Stomach (tissue), 19 donors: ENCODE measurements at places on chromosomes 3 and 15.

- peaks cover 30% of the 10 kb centered on the region for H3K4me1 ChIP-seq
- no peaks in the 10 kb centered on the region for H3K36me3 ChIP-seq
- peak overlapping the region; percentile 92 for H3K4me3 ChIP-seq
- H3K27me3 ChIP-seq = no peaks in the 10 kb centered on the region
These were observed 806 bp downstream of the KLHL25 start for GRCh38 chr15:85793641-85794597.

GRCh38 chr3:99537416-99537815 lies 101.0 kb upstream of the COL8A1 start:
- no peaks in the 10 kb centered on the region for H3K4me1 ChIP-seq
- no peaks in the 10 kb centered on the region for H3K36me3 ChIP-seq
- no peak overlapping the region for H3K27ac ChIP-seq

GRCh38 chr3:138774529-138775253 lies 60.0 kb downstream of the PIK3CB start:
- peak overlapping the region; percentile 59 for H3K27ac ChIP-seq
- H3K4me1 ChIP-seq = peaks cover 17% of the 10 kb centered on the region
- peak; percentile 93 for DNase-seq
- no peak overlapping the region for H3K4me3 ChIP-seq

GRCh38 chr3:100412912-100413590 lies 11.7 kb downstream of the LNP1 start:
- no peaks in the 10 kb centered on the region for H3K4me1 ChIP-seq
- no peak for DNase-seq
- no peaks in the 10 kb centered on the region for H3K27me3 ChIP-seq
- H3K36me3 ChIP-seq = peaks cover 10% of the 10 kb centered on the region
- H3K4me3 ChIP-seq = no peak overlapping the region

GRCh38 chr3:180252683-180253082 lies 215.9 kb upstream of the PEX5L start:
- H3K4me3 ChIP-seq = no peak overlapping the region
- no peaks in the 10 kb centered on the region for H3K4me1 ChIP-seq
- H3K27me3 ChIP-seq = no peaks in the 10 kb centered on the region
- DNase-seq = no peak

- no peak for DNase-seq
- no peak overlapping the region for H3K27ac ChIP-seq
- no peak overlapping the region for H3K4me3 ChIP-seq
- peaks cover 34% of the 10 kb centered on the region for H3K36me3 ChIP-seq
- no peaks in the 10 kb centered on the region for H3K27me3 ChIP-seq
- peaks cover 18% of the 10 kb centered on the region for H3K4me1 ChIP-seq
These were observed 220.1 kb upstream of the BHLHE40 start for GRCh38 chr3:4758957-4759656.

- H3K36me3 ChIP-seq = peaks cover 15% of the 10 kb centered on the region
- H3K27me3 ChIP-seq = no peaks in the 10 kb centered on the region
- DNase-seq = no peak
These were observed 47.4 kb downstream of the TJP1 start for GRCh38 chr15:29774900-29775299.

- no peaks in the 10 kb centered on the region for H3K36me3 ChIP-seq
- no peak for DNase-seq
- H3K4me3 ChIP-seq = no peak overlapping the region
- no peaks in the 10 kb centered on the region for H3K27me3 ChIP-seq
These were observed 215.2 kb downstream of the POLQ start for GRCh38 chr3:121330634-121331033.
